ENCODE measurements at places on chromosomes 12 and 14.

DNA sequence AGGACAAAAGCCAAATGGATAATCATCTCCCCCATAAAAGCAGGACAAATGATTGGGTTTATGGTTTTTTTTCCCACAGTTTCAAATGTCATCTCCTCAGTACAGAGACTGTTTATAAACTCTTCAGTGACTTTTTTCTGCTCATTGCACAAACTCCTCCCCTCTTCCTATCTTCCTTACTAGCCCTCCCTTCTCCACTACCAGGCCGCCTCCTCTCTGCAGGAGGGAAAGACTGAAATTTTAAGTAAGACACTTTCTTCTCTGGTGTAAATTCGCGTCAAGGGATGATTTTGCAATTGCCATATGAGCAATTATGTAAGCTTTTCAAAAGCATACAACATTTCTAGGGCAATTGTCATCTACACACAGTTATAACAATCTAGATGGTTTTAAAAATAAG lies 37.0 kb downstream of the BTG1 start:
- DNase-seq, result no peak

DNA sequence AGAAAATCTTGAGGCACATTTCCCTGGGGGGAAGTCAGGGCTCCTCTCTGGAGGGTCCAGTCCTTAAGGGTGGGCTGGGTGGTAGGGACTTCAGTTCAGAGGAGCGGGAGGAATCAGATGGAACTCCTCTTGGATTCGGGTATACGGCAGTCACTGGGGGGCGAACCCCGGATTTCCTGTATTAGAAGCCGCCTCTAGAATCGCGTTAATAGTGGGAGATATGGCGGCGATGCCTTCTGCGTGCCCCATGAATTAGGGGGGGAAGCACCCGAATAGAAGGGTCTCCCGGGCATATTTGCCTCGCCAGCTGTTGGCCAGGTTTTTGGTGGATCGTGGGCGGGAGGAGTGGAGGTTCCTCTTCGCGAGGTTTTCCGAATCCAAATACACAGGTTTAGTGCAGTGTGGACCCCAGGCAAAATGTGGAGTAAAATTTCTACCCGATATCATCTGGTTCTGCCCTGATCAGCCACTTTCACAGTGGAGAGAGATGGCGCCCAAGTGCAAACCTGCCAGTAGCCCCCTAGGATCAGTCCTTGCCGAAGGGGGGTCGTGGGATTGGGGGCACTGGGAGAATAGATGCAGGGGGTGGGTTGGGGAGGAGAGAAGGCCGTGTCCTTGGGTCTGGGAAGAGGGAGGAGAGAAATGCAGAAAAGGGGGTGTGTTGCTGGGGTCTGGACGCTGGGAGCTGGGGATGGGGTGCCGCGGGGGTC lies 628 bp downstream of the MEG3 start:
- no peak for DNase-seq

GRCh38 chr12:46659032-46659650 lies 166.7 kb downstream of the SLC38A4 start:
- DNase-seq, result no peak

DNA sequence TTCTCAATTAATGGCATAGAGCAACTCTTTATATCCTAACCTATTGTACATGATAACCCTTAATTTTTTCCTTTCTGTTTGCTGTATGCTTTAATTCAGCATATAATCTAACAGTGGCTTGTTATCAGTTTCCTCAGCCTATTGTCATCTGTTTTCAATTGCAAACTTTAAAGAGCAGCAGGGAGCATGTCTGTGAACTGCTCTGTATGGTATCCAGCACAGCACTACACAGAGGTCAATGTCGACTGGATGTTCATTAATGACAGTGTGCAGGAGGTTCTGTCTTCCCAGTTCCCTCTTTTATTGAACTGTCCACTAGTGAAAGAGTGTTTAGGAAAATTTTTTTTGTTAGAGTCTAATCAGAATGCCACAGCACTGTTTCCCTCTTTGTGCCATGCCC lies 609.1 kb downstream of the SOX5 start:
- DNase-seq, result no peak

GRCh38 chr14:55142466-55142865 lies 13.4 kb downstream of the LGALS3 start:
- no peak for DNase-seq

GRCh38 chr12:114508529-114509129 lies 102.7 kb upstream of the TBX5 start:
- DNase-seq, result peak; percentile 64

DNA sequence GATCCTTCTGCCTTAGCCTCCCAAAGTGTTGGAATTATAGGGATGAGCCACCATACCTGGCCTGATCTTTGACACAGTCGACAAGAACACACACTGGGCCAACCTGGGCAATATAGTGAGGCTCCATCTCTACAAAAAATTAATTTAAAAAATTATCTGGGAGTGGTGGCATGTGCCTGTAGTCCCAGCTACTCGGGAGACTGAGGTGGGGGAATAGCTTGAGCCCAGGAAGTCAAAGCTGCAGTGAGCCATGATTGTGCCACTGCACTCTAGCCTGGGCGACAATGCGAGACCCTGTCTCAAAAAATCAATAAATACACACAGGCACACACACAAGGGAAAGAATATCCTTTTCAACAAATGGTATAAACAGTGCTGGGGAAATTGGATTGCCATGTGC lies 6.1 kb upstream of the OS9 start:
- DNase-seq, result no peak

GRCh38 chr14:78530078-78530477 lies 359.9 kb downstream of the NRXN3 start:
- peak; percentile 50 for DNase-seq
